Right hindlimb (tissue), 1 donor: ENCODE measurements at places on chromosomes 7 and 10.

DNA sequence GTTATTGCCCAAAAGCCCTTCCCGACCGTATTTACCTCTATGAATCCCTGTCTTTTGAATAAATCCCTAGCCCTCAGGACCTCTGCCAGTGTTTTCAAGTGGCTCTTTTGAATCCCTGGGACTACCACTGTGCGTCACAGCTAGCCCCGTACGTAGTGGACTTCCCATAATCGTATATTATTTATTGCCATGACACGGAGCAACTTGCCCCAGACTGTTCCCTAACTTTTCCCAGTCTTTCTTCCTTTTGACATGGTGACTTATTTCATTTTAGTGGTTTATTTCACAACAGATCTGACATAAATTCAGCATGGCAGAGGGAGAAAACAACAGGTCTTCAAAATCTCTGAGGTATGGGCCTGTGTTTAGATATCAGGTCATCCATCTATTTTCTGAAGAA, 318.6 kb upstream of the KLF6 start:
- DNase-seq: no peak

DNA sequence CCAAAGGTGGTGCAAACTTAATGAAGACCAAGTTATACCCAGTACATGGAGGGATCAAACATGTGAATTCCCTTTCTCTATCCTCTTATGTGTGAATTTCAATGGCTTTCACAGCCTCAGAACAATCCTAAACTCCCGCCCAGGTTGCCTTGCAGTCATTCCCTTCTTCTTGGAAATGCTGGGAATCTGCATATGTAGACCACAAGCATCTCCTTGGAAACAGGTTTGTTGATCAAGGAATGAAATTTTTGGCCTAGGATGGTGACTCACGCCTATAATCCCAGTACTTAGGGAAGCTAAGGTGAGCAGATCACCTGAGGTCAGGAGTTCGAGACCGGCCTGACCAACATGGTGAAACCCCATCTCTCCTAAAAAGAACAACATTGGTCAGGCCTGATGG, 77.8 kb upstream of the ABI1 start:
- DNase-seq: no peak

DNA sequence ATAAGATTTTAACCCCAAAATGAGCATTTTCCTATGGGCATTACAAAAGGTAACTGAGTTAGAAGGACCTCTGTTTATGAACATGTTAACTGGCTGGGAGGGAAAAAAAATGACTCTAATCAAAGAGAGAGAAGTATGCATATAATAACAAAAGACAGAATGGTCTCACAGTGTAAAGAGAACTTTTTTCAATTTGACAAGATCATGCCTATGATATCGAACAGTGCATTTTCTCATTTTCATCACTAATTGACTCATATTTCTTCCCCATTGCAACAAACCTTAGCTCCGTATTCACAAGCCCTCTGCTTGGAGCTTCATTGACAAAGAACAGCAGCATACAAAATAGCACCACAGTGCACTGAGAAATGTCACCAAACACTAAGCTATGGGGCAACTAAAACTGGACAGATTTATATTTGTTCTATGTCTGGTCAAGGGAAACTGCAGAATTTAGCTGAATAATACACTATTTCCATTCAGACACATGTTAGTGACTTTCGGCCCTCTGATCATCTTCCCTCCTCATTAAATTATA, 45.6 kb downstream of the SMURF1 start:
- no peak for DNase-seq

GRCh38 chr7:92964141-92964540, 127.8 kb upstream of the CDK6 start:
- DNase-seq: peak; percentile 49

GRCh38 chr7:116528008-116528789, 3.4 kb downstream of the CAV1 start:
- peak; percentile 41 for DNase-seq

GRCh38 chr10:36023939-36024338, 381.8 kb upstream of the FZD8 start:
- peak; percentile 35 for DNase-seq

- no peak for DNase-seq
These were observed 4.3 kb upstream of the KAT6B start for GRCh38 chr10:74822101-74822500.

GRCh38 chr10:102681696-102682095, 32.5 kb downstream of the ARL3 start:
- no peak for DNase-seq

DNA sequence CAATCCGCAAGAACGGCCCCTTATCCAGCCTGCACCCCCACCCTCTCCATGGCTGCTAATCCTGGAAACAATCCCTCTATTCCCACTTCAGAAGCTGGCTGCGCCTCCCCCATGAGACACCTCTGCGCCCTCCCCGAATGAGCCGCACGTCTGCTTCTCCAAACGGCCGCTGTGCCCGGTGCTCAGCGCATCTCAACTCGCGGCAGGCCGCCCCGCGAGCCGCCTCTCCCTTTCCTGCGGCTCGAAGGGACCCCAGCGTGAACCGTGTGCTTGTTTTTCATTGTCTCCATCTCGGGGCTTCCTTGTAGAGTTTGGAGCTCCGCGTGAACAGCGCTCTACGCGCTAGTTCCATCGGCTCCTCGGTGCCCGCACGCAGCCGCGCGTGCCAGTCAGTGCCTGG, 20.8 kb upstream of the FXYD4 start:
- no peak for DNase-seq

DNA sequence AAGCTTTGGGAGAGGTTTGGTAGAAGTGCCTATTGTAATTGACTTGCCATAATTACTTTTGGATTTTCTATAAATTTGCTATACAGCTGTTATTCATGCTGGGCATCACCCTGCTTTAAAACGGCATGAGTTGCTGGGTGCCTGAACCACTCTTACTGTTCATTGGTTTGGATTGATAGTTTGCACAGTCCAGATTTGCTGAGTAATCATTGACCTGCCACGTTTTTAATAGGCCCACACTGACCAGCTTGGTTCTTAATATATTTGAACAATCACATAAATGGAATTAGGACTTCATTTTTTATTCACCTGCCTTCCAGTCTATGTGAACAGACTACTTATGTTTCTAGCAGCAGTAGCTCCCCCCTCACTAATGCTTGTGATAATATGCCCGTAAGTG, 630.8 kb downstream of the SDK1 start:
- no peak for DNase-seq

GRCh38 chr10:82660986-82661385, 786.0 kb downstream of the NRG3 start:
- DNase-seq: no peak
